ENCODE measurements at places on chromosomes 4 and X.

- DNase-seq: no peak
These were observed 501.0 kb downstream of the IDS start for GRCh38 chrX:149003863-149004660.

DNA sequence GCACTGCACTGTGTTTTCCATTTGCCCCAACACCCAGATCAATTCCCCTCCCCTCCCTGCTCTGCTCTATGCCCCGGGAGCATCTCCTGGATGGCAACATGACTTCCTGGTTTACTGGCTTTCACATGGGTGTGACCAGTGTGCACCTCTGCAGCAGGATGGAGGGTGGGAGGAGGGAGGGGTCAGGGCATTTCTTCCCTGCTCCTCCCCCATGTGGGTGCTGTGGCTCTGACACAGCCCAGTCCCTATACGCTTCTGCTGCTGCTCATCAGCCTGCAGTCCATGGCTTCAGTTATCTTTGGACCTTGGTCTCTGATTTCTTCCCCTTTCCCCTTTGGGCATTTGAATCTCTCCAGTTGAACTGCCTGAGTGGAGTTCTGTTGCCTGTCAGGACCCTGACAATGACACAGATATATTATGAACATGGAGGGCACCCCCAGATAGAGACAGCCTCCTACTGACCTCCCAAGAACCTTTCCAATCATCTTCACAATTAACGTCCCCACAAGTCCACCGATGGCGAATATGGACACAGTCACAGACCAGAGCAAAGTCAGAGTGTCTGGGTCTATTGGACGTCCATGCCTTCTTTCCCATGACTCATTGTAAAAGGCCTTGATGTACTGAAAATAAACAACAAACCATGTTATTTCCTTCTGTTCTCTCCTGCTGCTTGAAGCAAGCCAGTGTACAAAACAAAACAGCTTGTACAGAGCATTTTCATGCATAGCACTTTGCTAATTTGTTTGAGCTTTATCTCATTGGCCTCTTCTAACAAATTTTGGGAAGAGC is 24.8 kb downstream of the SLC2A9 start:
- DNase-seq: no peak

DNA sequence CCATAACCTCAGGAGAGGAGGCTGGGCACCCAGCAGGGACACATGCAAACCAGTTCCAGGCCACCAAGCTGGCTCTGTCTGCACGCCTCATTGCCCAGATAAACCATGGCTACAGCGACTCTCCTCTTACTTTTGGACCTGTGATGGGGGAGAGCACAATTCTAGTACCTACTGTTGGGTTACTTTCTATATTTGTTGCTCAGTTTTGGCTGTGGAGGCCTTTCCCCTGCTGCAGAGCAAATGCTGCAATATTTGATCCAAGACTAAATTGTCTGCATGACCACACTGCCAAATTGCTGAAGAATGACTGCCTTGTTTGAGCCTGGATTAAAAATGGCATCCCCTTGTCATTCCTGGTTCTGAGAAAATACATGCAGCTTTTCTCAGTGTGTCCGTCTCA is 253.5 kb downstream of the ARHGAP10 start:
- DNase-seq: no peak

- no peak for DNase-seq
These were observed 98.4 kb downstream of the TLL1 start for GRCh38 chr4:165971446-165971845.

- no peak for DNase-seq
These were observed 374.1 kb upstream of the RASGEF1B start for GRCh38 chr4:81845761-81846160.

- DNase-seq: no peak
These were observed 563.1 kb upstream of the INTU start for GRCh38 chr4:127069675-127070074.

DNA sequence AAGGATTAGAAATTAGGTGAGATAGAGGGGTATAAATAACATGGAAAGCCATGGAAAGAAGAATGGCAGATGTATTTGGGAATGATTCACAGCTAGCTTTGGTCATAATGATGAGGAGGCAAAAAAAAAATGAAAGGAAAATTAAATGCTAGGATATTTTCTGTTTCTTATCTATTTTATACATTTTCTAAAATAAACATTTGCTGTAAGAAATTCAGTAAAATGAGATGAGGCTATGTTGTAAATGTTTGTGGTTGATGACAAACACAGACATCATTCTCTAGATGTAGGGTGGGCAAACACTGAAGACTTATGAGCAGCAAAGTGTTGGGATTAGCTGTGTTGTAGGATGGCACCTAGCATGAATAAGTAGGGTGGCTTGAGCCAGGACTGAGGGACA is 407.1 kb downstream of the IL15 start:
- DNase-seq: no peak

DNA sequence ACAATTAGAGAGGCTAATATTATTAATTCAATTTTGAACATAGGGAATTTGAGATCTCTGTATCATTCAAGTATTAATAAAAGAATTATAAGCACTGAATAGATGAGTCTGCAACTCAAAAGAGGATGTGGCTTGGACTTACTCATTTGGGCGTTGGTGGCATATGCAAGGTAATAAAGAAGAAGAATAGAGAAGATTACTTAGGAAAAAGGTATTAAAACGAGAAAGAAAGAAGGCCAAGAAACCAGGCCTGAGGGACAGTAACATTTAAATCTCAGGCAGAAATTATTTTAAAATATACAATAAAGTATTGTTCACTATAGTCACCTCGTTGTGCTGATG is 383.0 kb upstream of the INTU start:
- DNase-seq: no peak

DNA sequence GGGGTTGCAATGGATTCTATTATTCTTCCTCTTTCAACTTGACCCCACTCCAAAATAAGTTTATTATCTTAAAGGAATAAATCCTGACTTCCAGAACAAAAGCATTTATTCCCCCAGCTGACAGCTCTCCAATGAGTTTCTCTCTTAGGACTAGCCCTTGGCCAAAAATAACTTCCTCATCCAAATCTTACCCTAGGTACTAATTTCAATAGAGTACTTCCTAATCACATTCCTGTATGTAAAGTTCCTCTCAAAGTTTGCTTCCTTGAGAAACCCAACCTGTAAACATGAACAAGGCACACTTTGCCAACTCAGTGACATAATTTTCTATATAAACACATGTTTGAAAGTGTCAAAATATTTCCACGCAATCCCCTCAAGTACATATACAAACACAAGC is 671.2 kb upstream of the GALNTL6 start:
- no peak for DNase-seq

GRCh38 chrX:131734621-131735020 is 190.7 kb downstream of the OR13H1 start:
- no peak for DNase-seq

Data from activated CD4-positive, alpha-beta T cell treated with anti-CD3 and anti-CD28 coated beads for 4 hours (primary cell).